ENCODE measurements at places on chromosomes 2 and 18.
A peak's percentile ranks its signal among the peaks of the same experiment; 100 is the strongest.

GRCh38 chr2:159090514-159091201 lies 122.2 kb downstream of the TANC1 start:
- no peak for DNase-seq

- DNase-seq = no peak
Measured at GRCh38 chr2:142989273-142990204, 112.1 kb downstream of the KYNU start.

GRCh38 chr2:60268661-60269060 lies 284.8 kb downstream of the BCL11A start:
- DNase-seq = no peak

- DNase-seq = no peak
Measured at GRCh38 chr2:60679036-60679780, 76.9 kb upstream of the PAPOLG start.

GRCh38 chr2:30770816-30771576 lies 36.2 kb downstream of the CAPN13 start:
- no peak for DNase-seq

DNA sequence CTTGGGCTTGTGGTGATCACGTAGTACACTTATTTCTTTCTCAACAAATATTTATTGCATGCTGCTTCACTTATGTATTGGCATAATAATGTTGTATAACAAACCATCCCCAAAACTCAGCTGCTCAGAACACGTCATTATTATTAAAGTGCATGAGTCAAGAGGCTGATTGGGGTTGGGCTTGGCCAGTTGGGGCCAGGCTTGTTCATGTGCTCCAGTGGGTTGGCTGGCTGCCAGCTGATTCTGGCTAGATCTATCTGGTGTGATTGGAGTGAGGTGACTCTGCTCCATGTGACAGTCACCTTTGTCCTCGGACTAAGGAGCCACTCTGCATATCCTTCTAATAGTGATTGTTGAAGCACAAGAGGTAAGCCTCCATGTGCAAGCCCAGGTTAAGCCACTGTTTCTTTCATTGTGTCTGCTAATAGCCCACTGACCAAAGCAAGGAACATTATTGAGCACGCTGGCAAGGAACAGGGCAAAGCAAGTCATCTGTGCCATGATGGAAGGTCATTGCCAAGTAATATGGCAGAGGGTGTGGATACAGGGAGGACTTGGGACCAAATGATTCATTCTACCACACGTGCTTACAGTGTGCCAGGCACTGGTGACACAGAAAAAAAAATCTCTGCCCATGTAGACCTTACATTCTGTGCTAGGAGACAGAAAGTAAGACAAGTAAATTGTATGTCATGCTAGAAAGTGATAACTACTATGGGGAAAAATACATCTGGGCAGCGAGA lies 63.3 kb upstream of the TMEM182 start:
- DNase-seq = no peak

- no peak for DNase-seq
Measured at GRCh38 chr2:82428251-82428650, 2030.8 kb downstream of the SUCLG1 start.

DNA sequence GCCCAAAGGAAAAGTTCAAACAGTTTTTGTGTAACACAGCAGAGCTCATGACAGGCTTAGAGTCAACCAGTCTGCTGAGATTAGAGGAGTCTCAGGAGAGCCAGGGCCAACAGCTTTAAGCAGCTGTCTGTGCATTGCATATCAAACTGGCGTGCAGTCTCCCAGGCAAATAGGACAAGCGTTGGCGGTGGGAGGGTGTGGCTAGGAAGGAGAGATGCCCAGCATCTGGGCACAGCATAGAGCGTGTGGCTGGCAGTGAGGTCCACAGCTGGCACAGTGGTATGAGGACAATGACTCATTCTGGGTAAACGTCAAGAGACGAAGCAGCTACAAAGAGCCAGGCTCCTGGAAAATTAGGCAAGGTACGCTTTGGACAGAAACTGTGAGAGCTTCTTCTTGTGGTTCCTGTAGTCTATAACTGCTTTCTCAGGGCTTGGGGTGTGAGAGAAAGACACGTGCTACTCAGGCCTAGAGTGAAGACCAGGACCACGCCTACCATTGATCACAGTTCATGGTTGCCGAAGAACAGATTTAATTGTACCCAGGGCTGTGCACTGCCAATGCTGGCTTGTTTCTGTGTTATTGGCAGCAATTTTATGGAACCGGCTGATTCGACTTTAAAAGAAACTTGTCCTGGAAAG lies 14.8 kb downstream of the ZAP70 start:
- DNase-seq = peak; percentile 36

DNA sequence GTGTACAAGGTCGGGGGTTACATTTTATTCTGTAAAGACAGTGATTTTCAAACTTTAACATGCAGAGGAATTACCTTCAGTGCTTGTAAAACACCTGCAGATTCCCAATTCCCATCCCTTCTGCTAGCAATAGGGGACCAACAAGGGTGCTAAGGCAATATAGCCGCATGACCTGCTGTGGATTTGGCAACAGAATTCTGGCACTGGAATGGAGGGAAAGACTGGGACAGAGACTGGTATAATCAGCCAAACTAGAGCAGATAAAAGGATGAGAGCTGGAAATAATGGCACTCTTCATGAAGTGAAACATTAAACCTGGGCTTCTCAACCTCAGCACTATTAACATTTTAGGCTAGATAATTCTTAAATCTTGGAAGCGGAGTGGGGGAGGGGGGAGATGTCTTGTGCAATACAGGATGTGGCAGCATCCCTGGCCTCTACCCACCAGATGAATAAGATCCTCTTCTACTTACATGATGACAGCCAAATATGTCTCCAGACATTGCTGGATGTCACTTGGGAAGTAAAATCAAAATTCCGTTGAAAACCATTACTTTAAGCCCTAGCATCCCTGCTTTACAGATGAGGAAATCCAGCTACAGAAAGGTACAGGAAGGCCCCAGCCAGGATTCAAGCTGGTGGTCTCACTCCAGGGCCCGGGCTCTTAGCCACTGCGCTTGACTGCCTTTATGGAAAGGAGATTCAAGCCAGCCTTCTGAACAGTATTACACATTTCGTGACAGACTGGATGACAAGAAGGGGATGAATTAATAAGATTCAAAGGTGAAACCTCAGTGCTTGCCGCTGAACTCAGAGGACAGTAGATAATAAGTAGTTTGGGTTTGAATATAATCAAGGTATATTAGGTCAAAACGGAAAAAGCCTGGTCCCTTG lies 1.7 kb downstream of the EVA1A start:
- DNase-seq = no peak

DNA sequence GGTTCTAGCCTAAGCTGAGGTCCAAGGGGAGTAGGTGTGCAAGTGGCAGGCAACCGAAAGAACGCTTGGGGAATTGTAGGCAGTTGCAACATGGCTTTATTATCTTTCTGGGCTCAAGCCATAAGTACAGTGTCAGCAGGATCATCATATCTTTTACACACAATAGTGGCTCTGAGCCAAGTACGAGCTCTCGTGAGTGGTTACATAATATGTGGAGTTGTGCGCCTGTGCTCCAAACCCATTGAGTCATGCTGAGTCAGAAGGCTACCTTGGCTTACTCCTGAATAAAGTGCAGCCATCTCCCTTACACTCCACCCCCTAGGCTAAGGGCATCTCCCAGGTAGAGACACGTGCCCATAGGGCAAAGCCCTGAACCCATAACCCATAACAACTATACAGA lies 233.9 kb downstream of the SATB2 start:
- no peak for DNase-seq

GRCh38 chr18:9867071-9867594 lies 18.6 kb upstream of the TXNDC2 start:
- no peak for DNase-seq

DNA sequence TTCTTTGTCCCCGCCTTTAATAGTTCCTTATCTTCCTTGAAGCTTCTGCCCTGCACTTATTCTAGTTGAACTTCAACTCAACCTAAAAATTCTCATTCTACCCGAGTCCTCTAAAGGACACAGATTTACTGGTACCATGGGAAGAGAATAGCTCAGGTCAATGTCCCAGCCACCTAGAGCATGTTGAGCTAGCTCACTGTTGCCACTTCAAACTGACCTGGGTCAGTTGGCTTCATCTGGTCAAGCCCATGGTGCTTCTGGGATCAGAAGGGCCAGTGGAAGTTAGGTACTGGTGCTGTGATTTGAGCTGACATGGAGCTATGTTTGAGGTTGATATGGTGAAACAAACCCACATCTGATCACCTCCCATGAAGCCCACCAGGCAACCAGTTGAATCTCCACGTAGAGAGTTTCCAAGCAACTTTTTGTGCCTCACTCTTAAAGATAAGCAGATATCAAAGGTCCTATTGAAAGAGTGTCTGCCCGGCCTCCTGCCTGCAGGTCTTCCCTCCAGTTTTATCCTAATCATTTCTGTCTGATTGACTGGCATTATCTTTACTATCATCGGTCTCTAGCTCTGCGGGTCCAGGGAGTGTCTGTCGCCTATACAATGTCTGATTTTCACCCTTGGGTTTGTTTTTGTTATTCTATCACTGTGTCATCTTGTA lies 17.2 kb downstream of the GREB1 start:
- DNase-seq = no peak
